Activated naive CD4-positive, alpha-beta T cell (primary cell): ENCODE measurements at places on chromosomes 7 and 10.

GRCh38 chr10:52729271-52730104 lies 43.1 kb downstream of the MBL2 start:
- no peak for DNase-seq

GRCh38 chr7:2559283-2559950 lies 638 bp downstream of the IQCE start:
- no peak for DNase-seq

- DNase-seq, result no peak
These were observed 57.2 kb downstream of the CALML3 start for GRCh38 chr10:5581670-5582566.

GRCh38 chr7:147296986-147297385 lies 1180.4 kb downstream of the CNTNAP2 start:
- no peak for DNase-seq

- DNase-seq, result no peak
These were observed 23.6 kb upstream of the SEMA3C start for GRCh38 chr7:80942261-80943041.

GRCh38 chr10:36720895-36721294 lies 404.5 kb upstream of the ANKRD30A start:
- no peak for DNase-seq

GRCh38 chr7:71430246-71430645 lies 298.3 kb downstream of the GALNT17 start:
- no peak for DNase-seq

DNA sequence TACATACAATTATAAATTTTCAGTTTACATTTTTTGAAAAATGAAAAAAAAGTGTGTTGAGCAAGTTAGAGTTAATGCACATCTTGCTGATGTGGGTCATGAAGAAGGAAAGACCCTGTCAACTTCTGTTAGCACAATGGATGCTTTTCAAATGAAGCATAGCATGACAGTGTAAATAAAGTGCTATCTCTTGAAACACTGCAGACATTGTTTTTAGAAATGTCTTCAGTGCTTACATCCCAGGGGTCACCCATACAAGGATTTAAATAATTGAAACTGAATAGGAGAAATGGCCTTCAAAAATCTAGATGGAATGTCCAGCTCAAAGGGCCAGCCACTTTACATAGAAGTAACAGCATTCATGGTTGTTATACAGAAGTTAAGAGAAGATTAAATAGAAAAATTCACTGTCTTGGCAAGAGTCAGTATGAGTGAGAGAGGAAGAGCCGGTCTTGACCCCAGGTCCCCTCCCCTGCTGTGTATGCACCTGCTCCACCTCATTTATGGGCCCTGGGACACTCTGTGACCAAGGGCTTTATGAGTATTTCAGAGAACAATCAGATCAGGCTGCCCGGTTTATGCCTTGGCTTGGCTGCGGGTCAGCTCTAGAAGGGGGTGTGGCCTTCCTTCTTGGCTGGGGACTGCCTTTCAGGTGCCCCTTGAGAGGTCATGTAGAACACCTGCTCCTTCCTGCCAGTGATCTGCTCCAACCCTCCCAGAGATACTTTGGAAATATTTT lies 237.7 kb upstream of the TMEM72 start:
- no peak for DNase-seq

DNA sequence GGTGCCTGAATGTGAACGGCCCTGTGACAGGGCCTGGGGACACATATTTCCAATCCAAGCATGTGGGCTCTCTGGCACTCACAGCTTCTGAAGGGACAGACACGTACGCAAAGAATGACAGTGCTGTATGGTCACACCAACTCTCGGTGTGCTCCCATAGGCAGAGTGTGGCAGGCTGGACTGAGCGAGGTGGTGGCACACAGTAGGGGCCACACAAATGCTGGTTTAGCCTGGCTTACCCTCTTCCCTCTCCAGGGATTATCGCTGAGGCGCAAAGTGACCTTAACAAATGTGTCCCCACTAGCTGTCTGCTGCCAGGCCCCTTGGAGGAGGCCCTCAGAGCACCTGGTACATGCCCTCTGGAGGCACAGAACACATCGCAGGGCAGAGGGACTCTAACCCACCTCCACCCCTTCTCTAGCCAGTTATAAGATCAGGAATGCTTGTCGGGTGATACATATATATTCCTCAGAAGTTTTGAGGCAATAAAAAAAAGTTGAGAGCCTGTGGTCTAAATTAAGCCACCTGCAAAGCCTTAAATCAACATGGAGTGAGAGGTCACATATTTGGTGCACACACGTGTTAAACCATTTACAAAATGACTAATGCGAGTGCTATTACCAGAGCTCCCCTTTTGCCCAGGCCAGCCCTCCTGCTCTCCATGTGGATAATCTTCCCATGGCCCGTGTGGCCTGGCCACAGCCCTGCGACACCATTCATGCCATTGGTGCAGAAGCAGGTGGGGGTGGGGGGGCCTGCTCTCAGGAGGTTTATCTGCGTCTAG lies 262.8 kb upstream of the GRB10 start:
- no peak for DNase-seq

DNA sequence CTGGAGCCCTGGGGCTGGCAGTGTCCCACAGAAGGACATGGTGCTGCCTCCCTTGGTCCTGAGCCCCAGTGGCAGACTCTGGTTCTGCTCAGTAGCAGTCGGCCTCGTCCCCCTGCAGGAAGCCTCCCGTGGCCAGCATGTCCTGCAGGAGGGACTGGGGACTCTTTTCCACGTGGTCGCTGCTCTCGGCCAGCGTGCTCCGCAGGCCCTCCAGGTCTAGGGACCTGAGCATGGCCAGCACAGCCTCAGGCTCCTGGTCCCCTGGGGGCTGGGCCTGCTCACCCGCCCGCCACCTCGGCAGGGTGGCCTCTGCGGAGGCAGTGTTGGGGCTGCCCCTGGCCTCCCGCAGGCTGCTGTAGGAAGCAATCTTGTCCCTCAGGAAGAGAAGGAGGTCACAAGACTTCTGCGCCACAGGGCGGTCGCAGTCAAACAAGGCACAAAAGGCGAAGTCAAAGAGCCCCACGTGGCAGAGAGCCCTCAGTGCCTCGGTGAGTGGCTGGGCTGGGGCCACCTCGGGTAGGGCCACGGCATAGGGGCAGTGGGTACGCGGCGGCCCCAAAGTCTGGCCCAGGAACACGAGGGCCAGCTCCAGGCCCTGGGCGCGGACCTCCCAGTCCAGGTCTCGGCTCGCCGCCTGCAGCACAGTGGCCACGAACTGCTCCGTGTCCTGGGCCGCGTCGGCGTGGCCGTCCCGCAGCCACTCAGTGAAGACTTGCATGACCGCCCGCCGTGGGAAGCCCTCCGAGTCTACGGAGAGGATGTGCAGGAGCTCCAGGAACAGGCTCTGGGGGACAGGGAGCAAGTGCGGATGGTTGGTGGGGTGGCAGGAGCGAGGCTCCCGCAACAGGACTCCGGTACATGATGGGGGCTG lies 17.1 kb downstream of the BRAT1 start:
- no peak for DNase-seq

GRCh38 chr10:8216893-8217292 lies 162.4 kb downstream of the GATA3 start:
- DNase-seq, result no peak

DNA sequence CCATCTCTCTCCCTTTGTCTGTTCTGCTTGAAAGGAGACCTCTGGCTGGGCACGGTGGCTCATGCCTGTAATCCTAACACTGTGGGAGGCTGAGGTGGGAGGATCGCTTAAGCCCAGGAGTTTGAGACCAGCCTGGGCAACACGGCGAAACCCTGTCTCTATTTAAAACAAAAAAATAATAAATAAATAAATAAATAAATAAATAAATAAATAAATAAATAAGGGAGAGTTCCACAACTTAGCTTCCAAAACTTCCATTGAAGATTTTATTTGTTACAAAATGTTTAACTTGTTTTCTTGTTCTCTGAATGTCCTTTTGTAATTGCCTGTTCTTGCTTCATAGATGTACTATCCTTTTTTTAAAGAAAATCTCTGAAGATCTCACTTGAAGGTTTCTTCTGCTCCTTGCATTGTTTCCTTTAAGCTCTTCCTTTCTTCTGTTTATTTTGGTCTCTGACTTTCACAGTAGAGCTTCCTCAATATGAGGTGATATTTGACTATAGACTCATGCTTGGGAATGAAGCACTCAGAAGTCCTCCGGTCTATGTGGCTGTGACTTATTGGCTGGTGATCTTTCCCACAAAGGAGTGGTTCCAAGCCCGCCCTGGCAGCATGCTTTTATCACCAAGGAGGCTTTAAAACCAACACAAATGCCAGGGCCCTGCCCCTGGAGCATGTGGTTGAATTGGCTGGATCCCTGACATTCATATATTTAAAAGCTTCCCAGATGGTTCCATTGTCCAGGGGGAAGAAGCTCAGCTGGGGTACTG lies 18.1 kb upstream of the NPTX2 start:
- no peak for DNase-seq

GRCh38 chr7:81761821-81762220 lies 8.0 kb downstream of the HGF start:
- DNase-seq, result no peak

DNA sequence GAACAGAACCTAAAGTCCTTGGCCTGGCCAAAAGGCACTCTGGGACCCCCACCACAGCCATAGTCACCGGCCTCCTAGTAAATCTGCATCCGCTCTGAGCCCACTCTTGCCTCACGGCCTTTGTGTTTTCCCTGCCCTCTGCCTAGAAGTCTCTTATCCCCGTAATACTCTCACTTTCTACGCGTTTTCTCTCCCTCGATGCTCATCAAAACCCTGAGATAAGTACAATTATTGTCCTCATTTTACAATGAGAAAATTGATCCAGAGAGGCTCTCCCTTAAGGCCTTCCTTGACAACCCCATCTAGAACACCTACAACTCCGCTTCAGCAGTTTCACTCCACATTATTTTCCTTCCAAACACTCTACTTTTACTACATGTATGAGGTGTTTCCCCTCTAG lies 1.5 kb upstream of the SFXN4 start:
- DNase-seq, result no peak

- no peak for DNase-seq
These were observed 92.1 kb downstream of the ABCC2 start for GRCh38 chr10:99874341-99875085.

- DNase-seq, result no peak
These were observed 738 bp downstream of the ETV1 start for GRCh38 chr7:13988731-13989125.

- no peak for DNase-seq
These were observed 194.7 kb downstream of the GALNT17 start for GRCh38 chr7:71326595-71326994.

DNA sequence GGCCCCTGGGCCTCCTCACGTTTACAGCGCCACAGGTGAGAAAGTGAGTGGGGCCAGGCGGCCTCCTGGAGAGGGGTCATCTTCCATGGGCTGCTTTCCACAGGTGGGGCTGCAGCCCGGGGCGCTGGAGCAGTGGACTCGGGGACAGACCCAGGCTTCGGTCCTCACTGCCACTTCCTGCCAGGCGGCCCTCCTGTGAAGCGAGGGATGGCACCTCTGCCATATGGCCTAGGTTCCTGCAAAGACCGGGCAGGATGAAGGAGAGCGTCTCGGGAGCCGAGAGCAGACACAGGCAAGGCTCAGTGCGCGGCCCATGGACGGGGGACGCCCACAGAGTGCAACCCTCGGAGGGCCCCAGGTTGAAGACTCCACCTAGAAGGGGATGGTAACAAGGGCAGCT lies 106.8 kb downstream of the MAD1L1 start:
- DNase-seq, result no peak

DNA sequence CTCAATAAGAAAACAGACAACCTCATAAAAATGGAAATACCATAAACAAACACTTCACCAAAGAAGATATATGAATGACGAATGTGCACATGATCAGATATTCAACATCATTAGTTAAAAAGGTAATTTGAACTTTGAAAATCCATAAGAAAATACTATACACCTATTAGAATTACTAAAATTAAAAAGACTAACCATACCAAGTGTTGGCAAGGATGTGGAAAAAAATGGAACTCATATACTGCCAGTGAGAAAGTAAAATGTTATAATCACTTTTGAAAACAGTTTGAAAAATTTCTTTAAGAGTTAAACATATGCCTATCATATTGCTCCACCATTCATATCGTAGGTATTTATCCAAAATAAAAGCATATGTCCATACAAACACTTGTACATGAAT lies 37.1 kb downstream of the EBLN1 start:
- no peak for DNase-seq

GRCh38 chr10:130809181-130809580 lies 502.3 kb downstream of the TCERG1L start:
- no peak for DNase-seq

DNA sequence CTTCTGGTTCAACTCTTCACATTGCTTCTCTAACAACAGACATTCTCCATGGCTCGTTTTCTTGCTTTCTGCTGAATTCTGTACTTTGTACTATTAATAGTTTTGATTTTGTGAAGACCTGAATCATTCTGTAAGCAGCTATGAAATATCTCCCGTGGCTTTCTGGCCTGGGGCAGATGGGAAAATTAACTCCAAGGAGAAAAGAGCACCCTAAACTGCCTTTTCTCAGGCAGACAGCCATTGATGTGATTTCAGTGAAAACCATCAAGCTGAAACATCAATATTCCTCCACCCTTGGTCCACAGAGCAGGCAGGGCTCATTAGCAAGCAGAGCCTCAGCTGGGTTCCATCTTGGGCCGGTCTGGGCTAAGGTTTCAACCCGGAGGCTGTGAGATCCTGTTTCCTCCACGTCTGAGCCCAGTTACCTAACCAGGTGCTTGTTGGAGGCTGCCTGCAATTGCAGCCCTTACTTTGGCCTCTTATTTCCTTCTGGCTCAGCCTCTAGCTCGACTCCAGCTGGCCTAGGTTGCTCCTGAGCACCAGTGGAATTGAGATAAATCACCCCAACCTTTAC lies 21.1 kb upstream of the EZH2 start:
- no peak for DNase-seq

- no peak for DNase-seq
These were observed 39.6 kb upstream of the IKZF1 start for GRCh38 chr7:50264908-50265307.

DNA sequence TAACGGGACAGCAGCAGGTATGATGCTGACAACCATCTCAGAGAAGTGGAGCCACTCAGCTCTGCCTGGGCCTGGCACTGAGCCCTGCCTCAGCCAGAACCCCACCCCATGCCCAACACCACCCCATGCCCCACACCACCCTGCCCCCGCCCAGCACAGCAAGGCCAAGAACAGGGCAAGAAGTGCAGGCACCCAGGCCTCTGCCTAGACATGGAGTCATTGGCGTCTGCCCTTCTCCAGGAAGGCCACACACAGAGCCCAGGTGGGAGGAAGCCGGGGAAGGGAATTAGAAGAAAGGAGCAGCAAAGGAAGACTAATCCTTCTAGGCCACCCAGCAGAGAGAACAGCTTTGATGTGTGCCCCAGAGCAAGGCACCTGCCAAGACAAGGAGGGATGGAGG lies 18.9 kb downstream of the CAMK2G start:
- no peak for DNase-seq

- DNase-seq, result no peak
These were observed 122.1 kb downstream of the GRID1 start for GRCh38 chr10:86244297-86245014.
